ENCODE measurements at places on chromosomes 7 and 10. TPM values are rescaled to one million over a fixed set of nuclear protein-coding genes. Genes with fewer than 3 reads are reported as not detected.

GRCh38 chr10:89659143-89660131 lies 14.4 kb upstream of the PANK1 start:
- DNase-seq: no peak

DNA sequence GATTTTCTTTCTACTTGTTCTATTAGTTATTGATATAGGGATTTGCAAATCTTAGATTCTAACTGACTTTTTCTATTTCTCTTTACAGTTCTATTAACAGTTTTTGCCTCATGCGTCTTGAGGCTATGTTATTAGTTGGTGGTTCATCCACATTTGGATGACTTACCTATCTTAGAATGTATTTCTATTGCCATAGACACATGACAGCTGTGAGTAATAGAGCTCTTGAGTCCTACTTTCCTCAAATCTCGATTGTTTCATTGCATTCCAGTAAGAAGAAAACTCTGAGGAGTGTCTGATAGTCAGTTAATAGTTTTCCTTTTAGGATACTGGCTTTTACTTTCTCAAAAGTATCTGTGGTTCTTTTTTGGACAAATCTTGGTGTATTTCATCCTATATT lies 241.4 kb upstream of the ZNF32 start:
- no peak for DNase-seq

- no peak for DNase-seq
Measured at GRCh38 chr10:97349752-97350513, 15.4 kb upstream of the FRAT2 start.

DNA sequence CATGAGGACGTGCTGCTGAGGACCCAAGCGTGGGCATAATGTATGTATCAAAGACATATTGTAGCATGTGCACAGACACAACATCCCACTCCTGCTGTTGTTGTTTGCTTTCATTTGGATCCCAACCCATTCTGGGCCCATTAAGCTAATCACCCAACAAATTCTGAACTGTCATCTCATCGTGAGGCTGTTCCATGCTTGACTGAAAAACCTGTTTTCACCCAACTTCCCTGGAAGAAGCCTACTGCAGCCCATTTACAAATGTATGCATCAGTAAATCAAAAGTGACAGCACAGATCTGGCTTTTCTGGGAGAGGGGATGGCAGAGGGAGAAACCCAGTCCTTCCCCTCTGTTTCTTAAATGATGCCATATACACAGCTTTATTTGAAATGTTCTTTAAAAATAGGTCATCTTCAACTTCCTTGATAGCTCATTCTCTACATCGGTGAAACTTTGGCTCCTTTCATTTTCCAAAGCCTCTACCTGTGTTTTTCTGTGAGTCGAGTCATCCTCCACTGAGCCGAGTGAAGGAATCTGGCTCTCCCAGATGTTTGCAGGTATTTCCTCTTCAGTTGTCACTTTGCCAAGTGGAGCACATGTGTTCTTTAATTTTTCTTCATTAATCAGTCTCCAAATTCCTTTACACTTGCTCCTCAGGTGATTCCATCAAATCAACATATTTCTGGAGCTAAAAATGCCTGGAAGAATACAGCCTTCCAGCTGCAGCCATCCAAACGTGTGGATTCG lies 151.8 kb downstream of the CHN2 start:
- no peak for DNase-seq

Gene MSMB
- not detected for total RNA-seq

All from esophagus muscularis mucosa (tissue), 4 donors.